ENCODE measurements at places on chromosomes 4 and X.

- DNase-seq, result no peak
Measured at GRCh38 chrX:155962906-155963305, 34.6 kb upstream of the IL9R start.

DNA sequence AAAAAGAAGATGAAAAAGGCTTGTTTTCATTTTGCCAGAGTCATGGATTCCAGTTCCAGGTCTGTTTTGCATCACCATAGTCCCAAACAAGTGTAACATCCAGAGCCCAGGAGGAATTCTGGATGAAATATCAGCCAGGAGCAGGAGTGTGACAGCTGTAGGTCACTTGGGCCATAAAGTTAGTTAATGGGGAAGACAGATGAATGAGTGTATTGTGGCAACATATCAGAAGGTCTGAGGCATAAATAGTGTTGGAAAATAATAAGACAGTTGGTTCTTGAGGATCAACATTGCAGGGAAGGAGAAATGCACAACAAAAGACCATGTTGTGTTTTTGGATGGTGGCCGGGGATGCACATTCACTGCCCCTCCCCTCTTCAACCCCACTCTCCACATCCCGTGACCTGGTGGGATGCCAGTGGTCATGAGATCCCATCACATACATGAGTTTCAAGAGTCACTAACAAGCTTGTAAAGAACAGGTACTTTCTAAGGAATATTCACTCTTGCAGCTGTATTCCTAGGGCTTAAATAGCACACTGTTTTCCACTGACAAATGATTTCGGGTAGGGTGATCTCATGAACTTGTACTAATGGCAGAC lies 83.1 kb upstream of the IGFBP7 start:
- no peak for DNase-seq

- DNase-seq, result no peak
Measured at GRCh38 chrX:3175659-3176438, 134.6 kb downstream of the ARSF start.

DNA sequence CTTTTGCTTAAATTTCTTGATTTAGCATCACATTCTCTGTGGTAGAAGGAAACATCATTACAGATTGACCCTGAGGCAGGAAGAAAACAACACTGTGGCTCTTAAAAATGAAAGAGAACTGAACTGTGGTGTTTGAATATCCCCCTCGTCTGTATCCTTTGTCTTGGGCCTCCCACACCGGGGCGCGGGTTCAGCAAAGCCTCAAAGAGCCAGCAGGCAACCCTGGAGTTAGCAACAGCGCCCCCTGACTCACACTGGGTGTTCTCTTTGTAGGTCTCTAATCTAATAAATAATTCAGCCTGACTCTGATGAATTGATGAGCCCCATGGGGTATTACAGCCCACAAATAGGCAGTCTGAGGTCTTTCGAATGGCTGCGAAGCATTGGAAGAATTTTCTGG lies 46.1 kb upstream of the CTSO start:
- DNase-seq, result no peak

GRCh38 chr4:141124224-141124623 lies 9.0 kb downstream of the RNF150 start:
- no peak for DNase-seq

DNA sequence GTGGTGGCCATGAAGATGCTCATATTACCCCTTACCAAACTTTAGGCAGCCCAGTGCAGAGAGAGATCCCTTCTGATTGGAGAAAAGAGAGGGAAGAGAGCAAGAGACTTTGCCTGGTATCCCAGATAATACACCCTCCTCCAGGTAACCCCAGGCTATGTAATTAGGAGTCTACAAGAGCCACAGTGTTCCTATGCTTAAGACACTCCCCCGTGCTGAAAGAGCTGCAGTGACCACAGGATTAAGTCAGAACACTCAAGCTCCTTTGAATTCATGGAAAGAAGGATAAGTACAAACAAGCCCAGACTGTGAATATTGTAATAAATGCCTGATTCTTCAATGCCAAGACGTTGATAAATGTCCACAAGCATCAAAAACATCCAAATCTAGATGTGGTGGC lies 41.4 kb downstream of the PABPC4L start:
- no peak for DNase-seq

DNA sequence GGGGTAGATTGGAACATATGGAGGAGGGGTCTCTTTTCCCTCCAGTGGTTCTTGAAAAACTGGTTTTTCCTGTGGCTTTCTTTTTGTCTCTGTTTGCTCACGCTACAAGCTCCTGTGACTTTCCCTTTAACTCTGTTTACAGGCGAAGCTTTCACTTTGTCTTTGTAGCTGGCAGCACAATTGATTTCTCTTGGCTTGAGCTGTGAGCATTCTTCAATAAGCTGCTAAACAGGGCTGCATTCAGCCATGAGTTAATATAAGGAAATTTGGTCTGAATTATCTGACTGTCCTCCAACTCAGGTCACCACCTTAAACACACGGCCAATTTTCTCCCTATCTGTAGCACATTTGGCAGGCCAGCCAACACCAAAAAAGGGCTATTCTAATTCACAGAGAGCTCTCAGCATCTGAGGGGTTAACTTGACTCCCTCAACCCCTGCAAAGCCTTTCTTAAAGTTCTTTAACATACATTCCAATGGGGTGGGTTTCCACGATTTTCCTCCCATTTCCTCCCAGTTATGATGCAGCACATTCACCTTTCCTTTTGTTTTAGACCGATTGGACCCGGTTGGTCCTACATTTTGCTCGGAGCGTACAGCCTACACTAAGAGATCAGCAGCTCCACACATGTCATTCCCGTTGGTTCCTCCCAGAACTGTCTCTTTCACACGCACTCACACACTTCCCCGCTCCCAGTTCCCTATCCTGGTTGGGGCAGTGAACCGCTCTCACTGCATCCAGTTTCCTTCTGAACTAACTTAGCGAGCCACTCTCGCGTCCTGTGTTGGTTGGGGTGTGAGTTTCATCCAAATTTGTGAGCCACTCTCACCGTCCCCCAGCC lies 45.4 kb downstream of the UGT2A3 start:
- DNase-seq, result peak; percentile 62

DNA sequence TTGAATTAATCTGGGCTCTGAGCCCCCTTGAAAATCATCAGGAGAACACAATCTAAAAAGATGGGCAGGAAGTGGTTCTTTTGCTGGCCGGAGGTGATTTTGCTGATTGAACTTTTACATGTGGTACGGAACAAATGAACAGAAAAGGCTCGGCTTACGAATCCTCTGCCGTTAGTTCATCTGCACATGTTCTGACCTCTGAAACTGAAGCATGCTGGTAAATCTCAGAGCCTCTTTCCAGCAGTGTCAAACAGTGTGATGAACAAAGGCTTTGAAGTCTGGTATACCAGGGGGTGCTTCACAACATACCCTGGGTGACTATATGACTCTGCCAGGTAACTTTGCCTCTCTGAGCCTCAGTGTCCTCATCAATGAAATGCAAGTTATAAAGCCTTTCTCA lies 194.2 kb upstream of the C1QTNF7 start:
- DNase-seq, result no peak
